ENCODE measurements at places on chromosomes 6 and 20. TPM values are rescaled to one million over a fixed set of nuclear protein-coding genes. Genes with fewer than 3 reads are reported as not detected.

GRCh38 chr20:55052459-55052858 lies 577.1 kb downstream of the DOK5 start:
- no peaks in the 10 kb centered on the region for H3K4me1 ChIP-seq
- no peak overlapping the region for H3K27ac ChIP-seq
- no peaks in the 10 kb centered on the region for H3K27me3 ChIP-seq
- H3K36me3 ChIP-seq = no peaks in the 10 kb centered on the region
- no peak for DNase-seq

- H3K27me3 ChIP-seq = no peaks in the 10 kb centered on the region
- no peaks in the 10 kb centered on the region for H3K4me1 ChIP-seq
- peaks cover 5% of the 10 kb centered on the region for H3K36me3 ChIP-seq
- no peak overlapping the region for H3K27ac ChIP-seq
Measured at GRCh38 chr6:145903356-145904102, 60.6 kb downstream of the SHPRH start.

DNA sequence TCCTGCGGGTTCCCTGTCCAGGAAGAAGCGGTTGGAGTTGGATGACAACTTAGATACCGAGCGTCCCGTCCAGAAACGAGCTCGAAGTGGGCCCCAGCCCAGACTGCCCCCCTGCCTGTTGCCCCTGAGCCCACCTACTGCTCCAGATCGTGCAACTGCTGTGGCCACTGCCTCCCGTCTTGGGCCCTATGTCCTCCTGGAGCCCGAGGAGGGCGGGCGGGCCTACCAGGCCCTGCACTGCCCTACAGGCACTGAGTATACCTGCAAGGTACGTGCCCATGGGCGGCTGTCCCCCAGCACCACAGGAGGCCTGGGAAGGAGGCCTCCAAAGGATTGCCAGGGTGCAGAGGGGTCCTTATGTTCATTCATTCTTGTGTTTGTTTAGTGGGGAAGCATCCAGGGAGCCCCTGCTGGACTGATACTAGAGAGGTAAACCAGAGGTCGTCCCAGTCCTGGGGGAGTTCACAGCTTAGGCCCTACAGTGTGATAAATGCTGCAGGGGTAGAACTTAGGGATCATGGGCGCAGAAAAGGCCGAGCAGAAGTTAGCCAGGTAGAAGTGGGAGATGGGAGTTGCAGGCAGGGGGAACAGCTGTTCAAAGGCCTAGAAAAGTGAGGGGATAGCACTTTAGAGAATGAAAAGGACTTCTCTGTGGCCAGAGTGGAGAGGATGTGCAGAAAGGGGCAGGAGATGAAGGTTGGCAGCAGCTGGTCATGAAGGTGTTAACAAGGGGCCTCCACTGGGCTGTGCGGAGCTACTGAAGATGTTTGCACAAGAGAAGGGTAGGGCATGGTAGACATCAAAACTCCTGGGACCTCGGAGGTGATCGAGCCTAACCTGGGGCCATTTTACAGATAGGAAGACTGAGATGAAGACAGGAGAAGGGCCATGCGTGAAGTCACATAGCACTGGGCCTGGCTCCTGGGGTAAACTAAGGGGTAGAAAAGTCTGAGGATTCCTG lies 7.8 kb downstream of the TRIB3 start:
- H3K36me3 ChIP-seq = peaks cover 23% of the 10 kb centered on the region
- H3K4me1 ChIP-seq = no peaks in the 10 kb centered on the region
- DNase-seq = no peak
- H3K4me3 ChIP-seq = no peak overlapping the region

Gene CLVS2
- total RNA-seq = not detected

Gene SRPK1
- total RNA-seq = 41.2 TPM

- no peak overlapping the region for H3K27ac ChIP-seq
- H3K4me1 ChIP-seq = no peaks in the 10 kb centered on the region
- no peak overlapping the region for H3K4me3 ChIP-seq
- no peaks in the 10 kb centered on the region for H3K36me3 ChIP-seq
- no peaks in the 10 kb centered on the region for H3K27me3 ChIP-seq
Measured at GRCh38 chr6:49892280-49892679, 25.9 kb upstream of the CRISP1 start.

Gene SYCP2
- total RNA-seq = 3.2 TPM

Gene PTCRA
- total RNA-seq = 0.56 TPM

DNA sequence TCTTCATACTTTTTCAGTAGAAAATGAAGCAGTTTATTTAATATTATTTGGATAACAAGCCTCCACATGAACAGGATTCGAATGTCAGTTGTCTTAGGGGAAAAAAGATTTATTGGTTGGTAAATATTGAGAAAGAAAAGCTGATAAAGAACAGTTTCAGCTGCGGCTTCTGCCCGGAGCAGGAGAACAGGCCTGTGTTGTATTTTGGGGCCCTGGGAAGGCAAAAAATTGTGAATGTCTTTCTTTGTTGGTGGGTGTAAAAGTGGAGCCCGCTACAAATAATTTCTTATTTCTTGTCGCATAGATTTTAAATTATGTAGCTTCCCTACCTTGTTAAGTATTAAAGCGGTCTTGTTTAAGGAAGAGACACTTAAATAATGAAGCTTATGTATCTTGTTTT lies 90.5 kb upstream of the PAX1 start:
- no peaks in the 10 kb centered on the region for H3K4me1 ChIP-seq
- H3K27ac ChIP-seq = no peak overlapping the region
- no peaks in the 10 kb centered on the region for H3K27me3 ChIP-seq
- no peaks in the 10 kb centered on the region for H3K36me3 ChIP-seq

- H3K36me3 ChIP-seq = no peaks in the 10 kb centered on the region
- H3K4me3 ChIP-seq = no peak overlapping the region
- no peaks in the 10 kb centered on the region for H3K27me3 ChIP-seq
- no peak overlapping the region for H3K27ac ChIP-seq
- H3K4me1 ChIP-seq = no peaks in the 10 kb centered on the region
Measured at GRCh38 chr6:148316308-148316707, 26.3 kb upstream of the SASH1 start.

Gene COL9A1
- not detected for total RNA-seq

- H3K4me3 ChIP-seq = no peak overlapping the region
- H3K27me3 ChIP-seq = no peaks in the 10 kb centered on the region
- no peak for DNase-seq
- H3K27ac ChIP-seq = no peak overlapping the region
- H3K4me1 ChIP-seq = no peaks in the 10 kb centered on the region
- no peaks in the 10 kb centered on the region for H3K36me3 ChIP-seq
Measured at GRCh38 chr6:75117701-75118100, 88.2 kb downstream of the COL12A1 start.

GRCh38 chr6:107936162-107936909 lies 21.7 kb downstream of the SEC63 start:
- no peak overlapping the region for H3K4me3 ChIP-seq
- H3K4me1 ChIP-seq = no peaks in the 10 kb centered on the region
- H3K27ac ChIP-seq = no peak overlapping the region
- H3K27me3 ChIP-seq = no peaks in the 10 kb centered on the region

- H3K27me3 ChIP-seq = no peaks in the 10 kb centered on the region
- H3K36me3 ChIP-seq = no peaks in the 10 kb centered on the region
- no peak for DNase-seq
- peaks cover 4% of the 10 kb centered on the region for H3K4me1 ChIP-seq
Measured at GRCh38 chr6:69584913-69585729, 211.7 kb downstream of the LMBRD1 start.

DNA sequence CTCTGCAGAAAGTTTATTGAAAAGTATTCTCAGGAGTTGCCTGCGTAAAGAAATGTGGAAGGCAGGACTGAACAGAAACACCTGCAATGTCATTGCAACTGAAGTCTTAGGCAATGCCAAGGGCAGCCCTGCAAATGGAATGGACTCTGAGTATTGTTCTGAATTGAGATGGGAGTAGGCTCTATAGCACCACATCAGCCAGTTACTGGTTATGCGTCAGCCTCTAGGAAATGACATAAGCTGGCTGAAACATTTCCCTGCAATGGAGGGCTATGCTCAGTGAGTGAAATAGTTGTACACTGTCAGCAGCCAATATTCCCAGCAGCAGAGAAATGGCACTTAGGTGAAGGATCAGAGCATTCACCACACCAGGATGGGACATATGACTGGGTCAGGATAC lies 13.8 kb upstream of the GJE1 start:
- H3K4me3 ChIP-seq = no peak overlapping the region
- DNase-seq = no peak
- no peaks in the 10 kb centered on the region for H3K4me1 ChIP-seq

Data from naive thymus-derived CD4-positive, alpha-beta T cell (primary cell).